ENCODE measurements at places on chromosomes 1 and 21.

GRCh38 chr1:31346785-31347184, 26.1 kb downstream of the FABP3 start:
- no peak for DNase-seq

- no peak for DNase-seq
These were observed 44.3 kb upstream of the GTF2B start for GRCh38 chr1:88935522-88936222.

- DNase-seq, result no peak
These were observed 36.0 kb upstream of the ANGPTL3 start for GRCh38 chr1:62561306-62561705.

DNA sequence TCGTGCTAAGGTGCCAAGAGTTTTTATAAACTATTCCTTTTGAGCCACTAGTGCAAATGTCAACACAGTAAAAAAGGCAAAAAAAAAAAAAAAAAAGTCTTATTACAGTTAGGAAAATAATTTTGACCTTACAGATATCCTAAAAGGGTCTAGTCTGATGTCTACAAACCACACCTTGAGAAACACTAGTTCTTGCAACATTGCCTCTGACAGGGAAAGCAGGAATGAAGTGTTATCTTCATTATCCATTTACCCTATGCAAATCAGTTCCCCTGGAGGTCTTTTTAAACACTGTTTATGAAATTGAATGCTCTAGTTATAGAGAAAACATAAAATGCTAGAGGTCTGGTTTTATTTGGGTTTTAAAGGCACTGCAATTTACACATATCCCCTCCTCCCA, 115.2 kb upstream of the DMRTA2 start:
- DNase-seq, result no peak

DNA sequence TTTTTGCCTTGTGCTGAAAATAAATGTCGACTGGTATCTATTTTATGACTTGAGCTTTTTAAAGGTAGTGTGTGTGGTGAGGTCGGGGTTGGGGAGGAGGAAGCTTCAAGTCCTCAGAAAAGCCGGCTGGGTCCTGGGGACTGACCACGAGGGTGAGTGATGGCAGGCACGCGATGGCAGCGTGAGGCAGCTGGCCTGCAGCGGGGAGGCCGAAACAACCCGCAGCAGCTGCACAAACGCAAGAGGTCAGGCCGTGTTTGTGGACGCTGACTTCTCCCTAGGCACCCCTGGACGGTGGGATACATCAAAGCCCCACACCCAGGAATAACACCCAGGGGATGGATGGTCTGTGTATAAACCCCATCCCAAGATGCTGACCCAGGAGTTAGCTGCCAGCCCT, 51.4 kb downstream of the ZBTB18 start:
- no peak for DNase-seq

DNA sequence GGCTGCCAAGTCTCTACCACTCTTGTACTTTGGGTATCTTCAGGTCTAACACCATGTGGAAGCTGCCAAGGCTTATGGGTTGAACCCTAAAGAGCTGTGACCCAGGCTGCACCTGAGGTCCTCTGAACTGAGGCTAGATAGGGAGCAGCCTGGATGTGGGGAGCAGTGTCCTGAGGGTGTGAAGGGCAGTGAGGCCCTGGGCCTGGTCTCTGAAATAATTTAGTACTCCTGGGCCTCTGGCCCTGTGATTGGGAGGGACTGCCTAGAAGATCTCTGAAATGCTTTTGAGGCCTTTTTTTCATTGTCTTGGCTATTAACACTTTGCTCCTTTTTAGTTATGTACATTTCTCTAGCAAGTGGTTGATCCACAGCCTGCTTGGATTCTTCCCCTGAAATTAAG, 847.2 kb upstream of the B3GALT2 start:
- DNase-seq, result no peak
